ENCODE measurements at places on chromosomes 7 and 10.

GRCh38 chr7:2830609-2831376 is 13.3 kb downstream of the GNA12 start:
- DNase-seq = no peak

DNA sequence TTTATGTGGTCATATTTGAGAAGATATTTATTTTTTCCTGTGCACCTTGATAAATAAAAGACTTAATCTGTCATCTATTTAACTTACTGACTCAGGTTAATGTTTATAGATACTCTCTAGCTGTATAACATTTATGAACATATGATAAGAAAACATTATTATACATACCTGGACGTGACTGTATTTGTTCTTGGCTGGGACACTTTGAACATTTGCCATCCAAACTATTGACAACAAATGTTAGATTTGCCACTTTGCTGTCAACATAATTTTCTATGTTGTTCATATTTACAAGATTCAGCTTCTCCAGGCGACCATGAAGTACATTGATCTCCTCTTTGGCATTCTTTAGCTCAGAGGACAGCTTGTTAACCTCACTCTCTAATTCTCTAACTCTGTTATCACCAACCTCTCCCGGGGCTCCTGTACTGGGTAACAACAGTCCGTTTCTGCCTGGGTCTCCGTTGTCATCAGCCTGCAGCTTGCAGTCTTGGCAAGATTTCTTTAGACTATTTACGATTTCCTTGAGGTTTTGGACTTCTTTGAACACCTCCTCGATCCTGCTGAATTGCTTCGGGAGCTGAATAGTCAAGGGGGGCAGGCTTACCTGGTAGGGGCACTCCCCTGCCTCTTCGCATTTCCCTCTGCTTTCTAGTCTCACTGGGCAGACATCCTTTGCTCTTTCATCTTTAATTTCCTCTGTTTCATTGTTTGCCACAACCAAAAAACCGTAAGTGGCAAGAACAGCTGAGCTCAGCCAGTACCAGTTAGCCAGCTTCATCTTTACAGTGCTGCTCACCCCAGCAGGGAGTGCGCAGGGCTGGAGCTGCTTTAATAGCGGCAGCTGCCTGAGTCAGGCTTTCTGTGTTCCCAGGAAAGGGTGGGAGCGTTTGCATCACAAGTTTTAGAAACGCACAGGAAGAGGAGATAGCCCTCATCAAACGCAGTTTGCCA is at the start of gene FGL2:
Gene FGL2, minus strand, starts transcription at position 807 of the 954 bp plus-strand sequence. Its CDS starts 26 bp downstream, at position 781.
- no peak for DNase-seq

GRCh38 chr10:45399113-45399512 is 25.1 kb downstream of the ALOX5 start:
- no peak for DNase-seq

GRCh38 chr7:55546814-55547213 is 25.5 kb downstream of the VOPP1 start:
- DNase-seq = no peak

DNA sequence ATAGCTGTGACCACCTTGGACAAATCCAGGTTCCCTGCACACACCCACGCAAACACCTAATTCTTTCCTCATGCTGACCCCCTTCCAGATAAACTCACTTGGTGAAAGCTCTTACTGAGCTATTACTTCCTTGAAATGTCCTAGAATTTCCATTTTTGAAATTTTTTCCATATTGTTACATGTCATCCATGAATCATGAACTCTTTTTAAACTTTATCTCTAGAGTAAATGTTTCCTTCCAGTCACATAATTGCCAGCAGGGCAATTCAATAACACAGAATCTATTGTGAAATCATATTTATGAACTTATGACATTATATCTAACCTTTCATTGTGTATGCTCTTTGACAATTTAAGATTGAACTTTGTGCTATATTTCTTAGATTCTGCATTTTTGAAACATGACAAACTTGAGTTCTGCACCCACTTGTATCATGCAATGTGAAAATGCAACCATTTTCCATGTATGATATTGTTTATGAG is 26.8 kb upstream of the FGL2 start:
- DNase-seq = no peak

DNA sequence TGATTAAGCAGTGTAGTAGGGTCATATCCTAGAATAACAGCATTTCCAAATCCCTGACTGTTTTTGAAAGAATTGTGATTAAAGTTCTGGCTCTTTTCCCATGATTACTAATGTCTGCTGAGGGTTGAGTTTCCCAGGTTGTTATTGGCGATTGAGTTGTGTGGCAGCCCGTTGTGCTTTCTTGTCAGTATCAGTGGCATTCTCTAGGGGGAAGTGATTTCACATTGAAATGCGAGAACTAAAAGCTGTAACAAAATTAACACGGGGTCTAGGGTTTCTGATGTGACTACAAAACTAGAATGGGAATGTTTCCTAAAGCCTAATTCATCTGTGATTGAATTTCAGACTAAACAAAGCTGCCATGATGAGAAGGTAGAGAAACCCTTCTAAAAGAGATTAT is 349.4 kb downstream of the EXOC4 start:
- no peak for DNase-seq

GRCh38 chr10:100286051-100287033 is at the start of gene BLOC1S2:
BLOC1S2 (minus strand) TSS chr10:100286680; CDS start chr10:100286659, 21 bp downstream.
- DNase-seq = peak; percentile 97

DNA sequence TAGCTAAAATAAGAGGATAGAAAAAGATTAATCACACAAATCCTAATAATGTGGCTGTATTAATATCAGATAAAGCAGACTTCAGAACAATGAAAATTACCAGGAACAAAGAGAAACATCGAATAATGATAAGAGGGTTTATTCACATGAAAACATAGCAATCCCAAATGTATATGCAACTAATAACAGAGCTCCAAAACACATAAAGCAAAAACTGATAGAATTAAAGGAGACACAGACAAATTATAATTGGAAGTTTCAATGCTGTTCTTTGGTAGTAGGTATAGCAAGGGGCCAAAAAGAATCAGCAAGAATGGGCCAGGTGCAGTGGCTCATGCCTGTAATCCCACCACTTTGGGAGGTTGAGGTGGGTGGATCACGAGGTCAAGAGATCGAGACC is 23.4 kb upstream of the DNAAF5 start:
- DNase-seq = no peak

- peak; percentile 32 for DNase-seq
Measured at GRCh38 chr10:100736809-100737354, 8.5 kb upstream of the PAX2 start.

DNA sequence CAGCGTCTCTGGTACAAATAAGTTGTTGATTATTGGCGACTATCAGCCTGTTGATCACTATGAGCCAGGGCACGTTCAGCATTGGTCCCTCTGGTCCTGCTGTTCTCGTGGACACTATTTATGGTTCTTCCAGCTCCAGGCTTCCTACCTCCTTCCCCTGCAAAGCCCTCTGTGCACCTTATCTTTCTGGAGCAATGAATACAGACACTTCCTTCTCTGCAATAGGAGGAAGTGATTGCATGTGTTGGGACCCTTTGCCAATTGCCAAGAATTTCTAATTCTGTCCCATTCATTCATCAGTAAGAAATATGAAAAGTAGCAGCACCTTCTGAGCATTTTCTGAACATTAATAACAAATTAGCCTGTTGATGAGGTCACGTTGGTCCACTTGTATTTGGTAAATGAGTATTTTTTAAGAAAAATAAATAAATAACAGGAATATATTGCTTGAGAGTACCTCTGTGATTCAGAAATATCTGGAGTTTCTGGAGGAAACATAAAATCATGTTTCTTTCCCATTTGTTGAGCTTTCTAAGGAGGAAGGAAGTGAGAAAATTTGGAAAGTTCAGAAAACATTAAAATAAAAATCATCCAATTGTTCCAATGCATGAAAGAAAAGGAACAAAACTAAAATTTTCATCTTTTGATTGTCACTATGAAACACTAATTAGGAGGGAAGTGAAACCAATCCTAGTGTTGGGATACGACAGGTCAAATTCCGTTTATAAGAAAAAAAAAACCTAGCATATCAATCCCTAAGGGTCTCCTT is 259.1 kb upstream of the KLF6 start:
- no peak for DNase-seq

DNA sequence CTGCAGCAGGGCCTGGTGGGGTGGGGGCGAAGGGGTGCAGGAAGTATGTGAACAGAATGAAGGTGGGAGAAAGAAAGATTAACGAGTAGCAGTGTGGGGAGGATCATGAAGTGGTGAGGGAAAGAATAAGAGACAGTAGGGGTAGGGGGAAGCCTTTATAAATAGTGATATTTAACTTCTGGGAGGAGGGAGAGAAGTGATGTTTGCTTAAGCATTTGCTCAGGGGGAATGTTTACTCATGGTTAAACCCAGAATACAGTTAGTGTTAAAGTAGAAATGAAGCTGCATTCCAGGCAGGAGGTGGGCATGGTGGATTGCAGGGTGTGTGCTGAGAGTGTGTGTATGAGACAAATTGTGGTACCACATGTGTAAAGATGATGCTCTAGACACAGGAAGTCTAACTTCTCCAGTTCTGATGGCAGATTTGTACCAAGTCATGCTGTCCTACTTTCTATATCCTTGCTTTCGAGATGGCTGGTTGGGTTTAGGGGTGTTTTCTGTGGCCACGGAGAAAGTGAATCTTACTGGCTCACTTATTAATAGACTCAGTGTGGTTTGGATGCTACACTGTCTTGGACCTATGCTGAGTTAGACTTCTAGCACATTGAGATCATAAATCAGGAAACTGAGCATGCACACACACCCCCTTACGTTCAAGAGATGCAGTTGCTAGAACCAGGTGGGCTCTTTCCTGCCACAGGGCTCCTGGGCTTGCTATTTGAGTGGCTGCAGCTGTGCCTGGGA is 10.6 kb upstream of the DNMBP start:
- peak; percentile 60 for DNase-seq

- no peak for DNase-seq
Measured at GRCh38 chr10:329361-330099, 194.3 kb downstream of the ZMYND11 start.

GRCh38 chr10:30591249-30591670 is 38.3 kb downstream of the LYZL2 start:
- peak; percentile 42 for DNase-seq

DNA sequence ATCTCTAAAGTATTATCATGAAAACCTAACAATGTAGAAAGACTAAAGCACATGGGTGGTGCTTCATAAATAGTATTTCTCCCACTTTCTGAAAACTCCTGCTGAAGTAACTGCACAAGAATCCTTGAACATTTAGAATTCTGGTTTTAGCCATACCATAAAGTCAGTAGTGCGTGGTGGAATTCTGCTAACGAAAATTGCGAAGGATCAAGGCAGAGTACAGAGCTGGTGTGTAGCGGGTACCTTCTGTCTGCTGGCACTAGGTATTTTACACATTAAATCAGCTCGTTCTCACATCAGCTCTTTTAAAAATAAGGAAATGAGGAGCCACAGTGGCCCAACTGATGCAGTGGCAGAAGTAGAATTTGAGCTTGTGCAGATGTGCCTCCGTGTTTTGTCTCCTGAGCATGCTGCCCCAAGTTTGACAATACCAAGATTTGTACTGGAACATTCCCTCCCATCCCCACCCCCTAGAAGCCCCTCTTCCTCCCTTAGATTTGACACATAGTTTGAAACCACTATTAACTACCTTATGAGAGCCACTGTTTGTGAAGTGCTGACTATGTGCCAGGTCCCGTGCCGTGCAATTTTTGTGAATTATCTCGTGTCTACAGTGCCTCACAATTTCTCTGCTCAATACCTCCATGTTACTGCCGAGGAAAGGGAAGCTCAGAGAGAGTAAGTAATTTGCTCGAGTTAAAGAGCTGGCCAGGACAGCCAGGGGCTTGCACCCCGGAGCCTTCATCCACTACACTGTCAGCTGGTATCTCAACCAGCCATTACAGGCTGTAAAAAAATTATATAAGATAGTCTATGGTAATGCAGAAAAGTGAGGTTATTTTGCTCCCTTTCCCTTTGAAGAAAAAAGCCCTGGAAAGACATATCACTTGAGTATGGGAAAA is 66.9 kb downstream of the EGFR start:
- DNase-seq = no peak

- DNase-seq = no peak
Measured at GRCh38 chr7:64045301-64046040, at the start of gene ZNF727. ZNF727 (plus strand) TSS chr7:64045434; CDS start chr7:64045622, 188 bp downstream.

GRCh38 chr10:3780771-3781467 is 4.1 kb downstream of the KLF6 start:
- no peak for DNase-seq
